Kidney tubule cell (primary cell): ENCODE measurements at places on chromosomes 2 and 18.

GRCh38 chr2:208466151-208466919 lies 59.7 kb downstream of the PTH2R start:
- peak; percentile 74 for DNase-seq

- DNase-seq = peak; percentile 92
These were observed 159.7 kb downstream of the DOCK10 start for GRCh38 chr2:224882291-224883171.

DNA sequence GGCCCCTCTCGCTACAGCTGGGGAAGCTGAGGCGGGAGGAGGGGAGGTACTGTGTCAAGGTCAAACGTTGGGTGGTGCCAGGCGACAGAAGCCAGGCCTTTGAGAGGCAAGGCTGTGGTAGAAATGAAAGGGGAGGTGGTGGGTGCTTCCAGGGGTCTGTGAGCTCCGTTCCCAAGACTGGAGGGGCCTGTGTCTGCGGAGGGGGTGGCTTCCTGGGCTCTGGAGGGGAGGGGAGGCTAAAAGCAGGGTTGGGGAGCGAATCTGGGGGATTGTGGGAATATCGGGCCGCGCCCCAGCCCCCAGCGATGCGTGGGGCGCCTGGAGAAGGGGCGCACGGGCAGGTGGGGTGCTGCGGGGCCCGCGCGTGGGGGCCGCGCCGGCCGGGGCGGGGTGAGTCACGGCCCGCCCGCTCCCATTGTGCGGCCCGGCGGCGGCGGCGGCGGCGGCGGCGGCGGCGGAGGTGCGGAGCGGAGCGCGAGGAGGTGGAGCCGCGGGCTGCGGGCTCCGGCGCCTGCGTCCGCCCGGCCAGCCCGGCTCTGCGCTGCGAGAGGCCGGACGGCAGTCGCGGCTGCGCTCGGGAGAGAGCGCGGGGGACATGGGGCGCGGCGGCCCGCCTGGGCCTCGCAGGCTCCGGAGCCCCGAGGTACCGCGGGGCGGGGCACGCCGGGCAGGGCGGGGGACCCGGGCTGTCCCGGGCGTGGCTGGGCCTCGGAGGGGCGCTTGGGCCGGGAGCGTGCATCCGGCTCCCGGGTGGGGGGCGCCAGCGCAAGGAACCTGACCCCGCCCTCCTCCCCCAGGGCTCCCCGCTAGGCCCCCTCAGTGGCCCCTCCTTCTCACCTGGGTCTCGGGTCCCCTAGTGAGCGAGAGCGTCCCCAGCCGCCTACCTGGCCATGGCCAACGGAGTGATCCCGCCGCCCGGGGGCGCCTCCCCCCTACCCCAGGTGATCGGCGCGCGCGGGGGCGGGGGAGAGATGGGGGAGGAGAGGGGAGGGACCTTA lies at the start of gene SLC4A3:
TSS of gene SLC4A3 (plus strand) at position 528 of the 998 bp plus-strand sequence. CDS start at position 891, 363 bp downstream.
- DNase-seq = peak; percentile 48

DNA sequence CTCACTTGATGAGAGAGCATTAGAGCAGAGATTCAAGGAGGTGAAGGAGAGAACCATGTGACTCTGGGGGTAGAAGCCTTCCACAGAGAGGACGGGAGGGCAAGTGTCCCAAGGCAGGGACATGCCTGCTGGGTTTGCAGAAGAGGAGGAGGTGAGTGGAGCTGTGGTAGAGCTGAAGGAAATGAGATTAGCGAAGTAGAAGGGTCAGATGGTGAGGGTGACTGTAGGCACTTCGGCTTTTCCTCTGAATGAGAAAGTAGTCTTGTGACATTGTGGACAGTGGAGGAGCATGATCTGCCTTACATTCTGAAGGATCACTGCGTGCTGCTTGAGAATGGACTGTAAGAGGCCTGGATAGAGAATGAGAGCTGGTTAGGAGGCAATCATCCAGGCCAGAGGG lies 126.0 kb downstream of the NXPH2 start:
- no peak for DNase-seq

DNA sequence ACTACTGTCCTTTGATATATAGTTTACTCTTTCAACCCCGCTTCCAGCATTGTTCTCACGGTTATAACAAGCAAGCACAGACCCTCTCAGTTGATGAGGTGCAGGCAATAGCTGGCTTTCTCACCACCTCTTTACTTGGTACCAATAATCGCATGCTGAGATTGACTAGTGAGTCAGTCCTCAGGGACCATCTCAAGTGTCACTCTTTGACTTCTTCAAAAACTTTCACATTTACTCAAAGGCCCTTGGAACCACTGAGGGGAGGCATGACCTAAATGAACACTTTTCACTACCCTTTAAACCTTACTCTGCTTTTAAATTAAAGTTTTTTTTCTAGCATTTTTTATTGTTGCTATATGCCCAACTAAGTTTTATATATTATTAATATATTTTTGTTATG lies 101.8 kb downstream of the DAW1 start:
- DNase-seq = no peak

GRCh38 chr18:7454429-7454828 lies 112.7 kb upstream of the PTPRM start:
- no peak for DNase-seq
